ENCODE measurements at places on chromosomes 1 and 21.

DNA sequence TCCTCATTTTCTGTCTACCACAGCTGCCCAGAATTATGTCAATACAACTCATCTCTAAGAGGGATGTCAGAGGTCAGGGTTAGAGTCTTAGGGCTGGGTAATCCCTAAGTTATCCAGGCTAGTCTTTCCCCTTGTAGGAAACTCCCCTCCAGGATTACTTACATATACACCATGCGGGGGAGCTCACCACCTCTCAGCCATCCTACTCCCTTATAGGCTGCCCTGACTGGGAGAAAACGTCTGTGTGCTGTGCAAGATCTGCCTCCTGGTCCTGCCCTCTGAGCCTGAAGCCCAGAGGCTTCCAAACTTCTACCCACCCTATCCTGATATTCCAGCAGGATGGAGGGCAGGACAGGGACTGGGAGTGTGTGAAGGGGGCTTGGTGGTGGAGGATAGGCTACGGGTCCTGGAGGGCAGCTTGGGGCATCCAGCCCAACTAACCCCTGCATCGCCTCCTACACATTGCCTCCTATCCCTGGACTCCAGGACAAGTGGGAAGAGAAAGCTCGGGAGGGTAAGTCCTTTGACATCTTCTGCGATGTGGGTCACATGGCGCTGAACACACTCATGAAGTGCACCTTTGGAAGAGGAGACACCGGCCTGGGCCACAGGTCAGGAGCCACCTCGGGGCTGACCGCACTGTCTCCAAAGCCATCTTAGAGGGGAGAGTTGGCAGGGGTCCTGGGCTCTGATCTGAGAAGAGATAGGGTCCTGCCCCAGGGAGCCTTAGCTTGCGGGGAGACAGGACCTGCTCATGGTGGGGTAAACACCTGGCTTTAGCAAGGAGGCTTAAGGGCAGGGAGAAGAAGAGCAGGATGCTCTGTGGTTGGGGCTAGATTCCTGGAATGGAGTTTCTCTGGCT lies 14.4 kb downstream of the CYP4B1 start:
- DNase-seq, result no peak

GRCh38 chr1:116940814-116941599 lies 31.3 kb downstream of the PTGFRN start:
- no peak for DNase-seq

DNA sequence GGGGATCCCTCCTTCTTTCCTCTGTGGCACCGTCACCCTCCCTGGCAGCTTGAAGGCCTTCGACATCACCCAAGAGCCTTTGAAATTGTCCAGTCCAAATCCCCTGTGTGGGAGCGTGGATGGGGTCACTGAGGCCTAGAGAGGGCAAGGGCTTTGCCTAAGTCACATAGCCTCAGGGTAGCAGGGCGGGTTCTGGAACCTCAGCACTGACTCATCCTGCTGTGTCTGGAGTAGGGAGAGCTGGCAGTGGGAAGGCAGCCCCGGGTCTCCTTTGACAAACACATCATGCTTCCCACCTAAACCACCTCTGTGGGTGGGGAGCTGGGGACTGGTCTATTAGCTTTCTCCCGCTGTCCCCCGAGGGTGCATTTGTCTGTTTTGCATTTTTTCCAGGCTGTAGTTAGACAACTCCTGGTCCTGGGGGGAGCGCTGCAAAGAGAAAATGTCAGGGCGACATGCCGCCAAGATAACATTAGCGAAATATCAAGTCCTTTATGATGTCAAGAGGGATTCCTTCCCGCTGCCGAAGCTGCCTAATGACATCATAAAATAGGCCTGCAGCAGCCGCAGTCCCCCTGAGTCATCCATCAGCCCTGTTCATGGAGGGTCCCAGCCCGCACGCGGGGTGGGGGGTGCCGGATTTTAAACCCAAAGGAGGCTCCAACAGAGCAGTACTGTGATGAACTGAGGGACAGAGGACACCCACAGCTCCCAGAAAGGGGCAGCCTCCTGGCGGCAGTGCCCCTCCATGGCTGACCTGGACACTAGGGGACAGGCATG lies 77.0 kb upstream of the POU3F1 start:
- no peak for DNase-seq

DNA sequence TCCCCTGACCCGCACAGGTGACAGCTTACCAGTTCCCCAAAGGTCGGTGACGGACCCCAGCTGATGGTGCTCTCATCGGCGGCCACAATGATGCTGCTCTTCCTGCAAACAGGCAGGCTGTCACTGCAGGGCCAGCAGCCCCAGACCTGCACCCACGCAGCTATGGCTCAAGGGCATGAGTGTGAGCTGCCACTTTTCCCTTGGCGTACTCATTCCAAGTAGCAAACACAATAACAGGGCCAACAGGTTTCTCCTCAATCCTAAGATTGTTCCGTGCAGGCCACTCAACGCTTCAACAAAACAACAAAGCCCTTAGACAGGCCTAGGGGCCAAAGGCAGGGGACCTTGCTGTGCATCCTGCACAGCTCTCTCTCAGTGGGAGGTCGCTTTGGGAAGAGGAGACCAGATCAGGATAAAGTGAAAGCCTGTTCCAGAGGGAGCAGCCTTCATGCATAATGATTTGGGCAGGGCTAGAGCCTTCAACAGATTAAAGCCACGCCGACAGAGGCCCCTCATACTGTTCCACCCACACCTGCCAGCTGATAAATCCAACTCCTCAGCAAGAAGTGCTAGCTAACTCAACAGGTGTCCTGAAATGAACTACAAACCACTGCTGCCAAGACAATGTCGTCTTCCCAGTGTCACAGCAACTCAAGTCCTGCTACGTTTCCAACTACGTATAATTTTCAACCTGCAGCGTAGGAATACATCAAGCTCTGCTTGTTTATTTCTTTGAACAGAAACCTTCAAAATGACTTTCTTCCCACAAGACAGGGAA lies 27.2 kb downstream of the RCC2 start:
- no peak for DNase-seq

DNA sequence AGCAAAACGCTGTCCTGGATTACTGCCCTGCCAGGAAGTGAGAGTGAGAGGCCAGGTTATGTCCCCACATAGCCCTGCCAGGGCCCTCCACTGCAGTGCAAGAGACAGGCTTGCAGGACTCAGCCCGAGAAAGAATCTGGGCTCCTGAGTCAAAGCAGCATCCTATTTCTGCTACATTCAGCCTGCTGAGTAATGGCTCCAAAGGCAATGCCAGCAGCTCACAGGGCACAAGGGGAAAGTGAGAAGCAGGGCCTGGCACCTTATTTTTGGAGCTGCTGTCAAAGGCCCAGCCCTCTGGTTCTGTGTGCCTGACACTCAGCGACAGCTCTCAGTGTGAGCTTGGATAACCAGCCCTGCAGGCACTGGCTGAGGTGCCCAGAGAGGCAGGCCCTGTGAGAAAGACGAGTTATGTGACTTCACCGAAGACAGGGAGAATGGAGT lies 83.9 kb downstream of the DTL start:
- no peak for DNase-seq

DNA sequence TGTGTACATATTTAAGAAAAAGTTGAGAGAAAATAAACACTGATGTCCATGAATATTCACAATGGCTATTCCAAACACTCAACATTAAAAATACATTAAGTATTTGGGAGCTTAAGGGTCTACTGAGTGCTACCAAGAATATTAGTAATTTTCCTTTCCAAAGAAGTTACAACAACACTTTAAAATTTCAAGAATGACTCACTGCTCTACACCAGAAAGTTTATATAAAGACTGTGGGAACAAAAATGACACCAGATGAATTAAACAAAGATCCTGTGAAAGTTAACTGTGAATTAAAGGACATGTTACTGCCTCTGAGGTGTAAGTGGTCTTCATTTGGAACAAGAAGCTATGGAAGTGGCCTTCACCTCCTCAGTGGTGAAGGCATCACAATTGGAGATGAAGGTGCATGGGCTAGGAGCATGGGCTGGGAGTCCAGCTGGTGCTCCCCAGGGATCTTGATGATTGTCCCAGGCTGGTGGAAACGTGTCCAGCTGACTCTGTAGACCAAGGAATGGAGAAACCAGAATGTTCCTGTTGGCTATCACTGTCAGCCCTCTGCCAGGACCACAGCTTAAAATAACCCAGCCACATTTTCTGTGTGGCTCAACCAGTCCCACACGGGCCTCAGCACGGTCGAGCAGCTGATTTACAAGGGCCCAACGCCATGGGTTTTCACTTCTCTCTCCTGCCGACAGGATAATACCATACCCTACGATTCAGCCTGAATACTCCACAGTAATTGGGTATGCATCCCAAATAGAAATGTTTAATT lies 28.8 kb downstream of the TAF5L start:
- no peak for DNase-seq

DNA sequence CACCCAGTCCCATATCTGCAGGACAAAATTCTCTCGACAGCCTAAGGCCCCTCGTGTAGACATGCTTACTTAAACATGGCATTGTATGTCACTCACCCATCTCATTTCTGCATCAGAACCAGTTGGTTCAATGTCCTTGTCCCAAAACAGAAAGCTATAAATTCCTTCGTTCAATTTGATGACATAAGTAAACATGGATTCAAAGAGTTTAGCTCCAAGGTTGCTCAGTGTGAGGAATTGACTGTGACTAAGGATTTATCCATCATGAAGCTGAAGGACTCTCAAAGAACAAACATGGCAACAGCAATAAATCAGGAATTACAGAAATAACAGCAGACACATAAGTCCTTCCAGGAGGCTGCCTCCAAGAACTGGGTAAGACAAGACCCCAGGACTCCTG lies 237.2 kb downstream of the TOMM20 start:
- no peak for DNase-seq

DNA sequence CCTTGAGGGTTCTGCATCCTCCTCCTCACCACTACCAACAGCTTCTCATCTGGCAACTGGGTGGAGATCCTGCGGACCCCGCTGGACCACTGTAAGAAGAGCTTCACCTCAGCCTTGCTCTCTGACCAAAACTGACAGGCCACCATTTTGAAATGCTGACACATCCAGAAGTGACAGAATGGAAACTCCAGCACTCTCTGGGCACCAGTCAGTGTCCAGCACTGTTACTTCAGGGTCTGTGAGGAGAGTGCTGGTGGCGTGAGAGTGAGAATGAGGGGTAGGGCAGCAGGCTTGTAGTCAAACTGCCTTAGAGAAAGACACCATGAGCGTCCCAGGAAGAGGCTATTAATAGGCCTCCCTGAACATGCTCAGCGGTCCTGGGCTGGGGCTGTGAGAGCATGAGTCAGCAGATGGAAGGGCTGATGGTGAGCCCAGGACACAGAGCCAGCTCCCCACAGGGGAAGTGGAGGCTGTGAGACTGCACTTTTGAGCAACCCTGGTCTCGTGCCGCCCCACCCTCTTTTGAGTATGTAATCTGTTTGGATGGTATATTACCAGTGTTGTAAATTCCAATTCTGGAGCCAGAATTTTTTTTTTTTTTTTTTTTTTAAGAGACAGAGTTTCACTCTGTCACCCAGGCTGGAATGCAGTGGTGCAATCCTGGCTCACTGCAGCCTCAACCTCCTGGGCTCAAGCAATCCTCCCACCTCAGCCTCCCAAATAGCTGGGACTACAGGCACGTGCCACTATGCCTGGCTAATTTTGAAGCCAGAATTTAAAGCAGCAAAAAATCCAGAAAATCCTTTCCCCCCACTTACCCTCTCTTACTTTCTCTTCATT lies 34.4 kb upstream of the SLC30A1 start:
- DNase-seq, result no peak

GRCh38 chr1:91559838-91560565 lies 59.4 kb downstream of the CDC7 start:
- no peak for DNase-seq
